ENCODE measurements at places on chromosomes 4 and X. TPM values are rescaled to one million over a fixed set of nuclear protein-coding genes. Genes with fewer than 3 reads are reported as not detected.

DNA sequence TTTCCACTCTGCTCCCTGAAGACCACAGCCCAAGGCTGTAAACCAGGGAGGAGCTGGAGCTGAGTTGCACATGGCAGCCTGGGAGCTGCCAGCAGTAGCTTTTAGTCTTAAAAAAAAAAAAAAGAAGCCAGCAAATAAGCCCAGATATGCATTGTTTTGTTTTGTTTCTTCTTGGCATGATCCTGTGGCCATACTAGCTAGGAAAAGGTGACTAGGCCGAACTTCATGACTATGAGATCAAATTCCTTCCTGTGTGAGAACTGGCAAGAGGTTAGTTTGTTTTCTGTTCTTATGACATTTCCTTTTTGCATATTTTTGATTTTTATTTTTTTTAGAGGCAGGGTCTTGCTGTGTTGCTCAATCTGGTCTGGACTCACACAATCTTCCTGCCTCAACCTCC, 323.3 kb downstream of the DCTD start:
- H3K27me3 ChIP-seq = no peaks in the 10 kb centered on the region
- no peak overlapping the region for H3K27ac ChIP-seq
- H3K4me1 ChIP-seq = peaks cover 4% of the 10 kb centered on the region

DNA sequence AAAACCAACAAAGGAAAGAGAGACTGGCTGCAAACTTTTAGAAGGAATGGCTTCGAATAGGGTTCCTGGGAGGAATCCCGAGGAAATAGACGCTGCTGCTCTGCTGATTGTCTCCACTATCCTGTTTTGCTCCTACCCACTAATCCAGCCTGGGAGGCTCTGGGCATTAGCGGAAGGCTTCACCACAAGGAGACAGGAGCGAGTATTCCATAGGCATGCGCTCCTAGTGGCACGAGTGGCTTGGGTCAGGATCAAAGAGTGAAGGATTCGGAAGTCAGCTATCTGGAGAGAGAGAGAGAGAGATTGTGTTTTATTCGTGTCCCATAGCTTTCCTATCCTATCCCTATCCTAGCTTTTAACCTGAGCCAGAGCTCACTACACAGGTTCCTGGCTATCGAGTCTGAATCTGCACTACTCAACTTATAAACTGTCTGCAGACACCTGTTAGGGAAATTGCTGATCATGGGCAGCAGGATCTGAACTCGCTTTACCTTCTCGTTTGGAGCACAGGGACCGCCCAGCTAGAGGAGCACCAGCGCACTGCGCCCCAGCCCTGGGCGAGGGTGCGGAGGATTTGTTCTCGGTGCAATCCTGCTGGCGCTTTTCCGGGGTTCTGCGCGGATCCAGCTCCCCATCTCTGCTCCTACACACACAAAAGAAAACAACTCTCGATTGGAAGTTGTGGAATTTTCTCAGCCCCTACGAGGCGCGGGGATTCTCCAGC, 740 bp upstream of the NPY2R start:
- no peak overlapping the region for H3K4me3 ChIP-seq
- DNase-seq = no peak
- peaks cover 6% of the 10 kb centered on the region for H3K27me3 ChIP-seq
- no peaks in the 10 kb centered on the region for H3K36me3 ChIP-seq
- no peak overlapping the region for H3K27ac ChIP-seq

The STBD1 gene
- total RNA-seq = 1.3 TPM

The ELK1 gene
- total RNA-seq = 21.7 TPM

Data from thyroid gland (tissue), 4 donors.